Upper lobe of left lung (tissue), 6 donors: ENCODE measurements at places on chromosomes 5 and 9. TPM values are rescaled to one million over a fixed set of nuclear protein-coding genes. Genes with fewer than 3 reads are reported as not detected.

PTGR1 gene
- 26.9 TPM for total RNA-seq

ROPN1L gene
- 0.89 TPM for total RNA-seq

FOXD4L3 gene
- total RNA-seq: 0.47 TPM

IFNA13 gene
- total RNA-seq: not detected

PCDHB13 gene
- total RNA-seq: 3.1 TPM

PCDHB14 gene
- 3.4 TPM for total RNA-seq

ADAM19 gene
- total RNA-seq: 13.6 TPM

CFAP90 gene
- total RNA-seq: 0.54 TPM

TAS2R1 gene
- total RNA-seq: not detected

PCDHB5 gene
- 1.8 TPM for total RNA-seq

TOMM5 gene
- 64.0 TPM for total RNA-seq

KIF4B gene
- total RNA-seq: 0.07 TPM

GDNF gene
- total RNA-seq: not detected

OBP2B gene
- total RNA-seq: not detected

BNC2 gene
- 21.7 TPM for total RNA-seq

MEF2C gene
- total RNA-seq: 46.2 TPM

CATSPER3 gene
- total RNA-seq: not detected

PDE6A gene
- not detected for total RNA-seq

SLC6A18 gene
- not detected for total RNA-seq

- no peak for DNase-seq
Observed at GRCh38 chr5:55897206-55897894, 46.2 kb downstream of the IL31RA start.

- DNase-seq: no peak
Observed at GRCh38 chr9:27600256-27600655, 27.0 kb upstream of the C9orf72 start.

DNA sequence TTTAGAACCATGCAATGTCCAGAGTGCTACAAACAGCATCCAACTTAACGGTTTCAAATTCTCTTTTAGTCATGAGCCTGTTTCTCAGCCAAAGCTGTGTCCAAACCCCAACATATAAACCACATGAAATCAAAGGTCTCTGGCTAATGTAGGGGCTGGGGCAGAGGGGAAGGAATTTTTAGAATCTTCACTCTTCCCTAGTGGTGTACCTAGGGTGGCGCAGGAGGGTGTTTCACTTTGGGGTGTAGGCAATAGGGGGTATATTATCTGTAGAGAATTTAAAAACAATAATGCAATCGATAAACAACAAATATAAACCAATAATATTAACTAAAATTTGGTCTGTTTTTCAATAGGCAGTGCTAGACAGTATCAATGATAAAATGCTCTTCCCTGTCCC lies 132.1 kb upstream of the BRINP1 start:
- no peak for DNase-seq

DNA sequence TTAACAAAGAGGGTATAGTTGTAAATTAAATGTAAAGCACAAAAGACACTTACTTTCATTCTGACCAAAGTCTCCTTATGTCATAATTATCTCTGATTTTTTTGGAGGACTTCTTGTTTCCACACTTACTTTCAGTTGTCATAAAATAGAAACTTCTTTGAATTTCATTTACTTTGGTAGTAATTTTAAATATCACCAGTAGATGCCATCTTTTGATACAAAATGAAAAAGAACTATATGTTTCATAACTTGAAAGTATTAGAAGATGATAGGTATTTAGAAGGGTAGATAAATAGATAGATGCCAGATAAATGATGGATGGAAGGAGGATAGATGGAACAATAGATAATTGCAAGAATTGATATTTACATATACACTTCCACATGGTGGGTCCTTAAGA lies 1865.3 kb upstream of the CDH9 start:
- DNase-seq: no peak

GRCh38 chr5:98813755-98814154 lies 40.3 kb downstream of the RGMB start:
- DNase-seq: no peak

- peak; percentile 10 for DNase-seq
Observed at GRCh38 chr5:169686137-169686536, 49.1 kb downstream of the DOCK2 start.

DNA sequence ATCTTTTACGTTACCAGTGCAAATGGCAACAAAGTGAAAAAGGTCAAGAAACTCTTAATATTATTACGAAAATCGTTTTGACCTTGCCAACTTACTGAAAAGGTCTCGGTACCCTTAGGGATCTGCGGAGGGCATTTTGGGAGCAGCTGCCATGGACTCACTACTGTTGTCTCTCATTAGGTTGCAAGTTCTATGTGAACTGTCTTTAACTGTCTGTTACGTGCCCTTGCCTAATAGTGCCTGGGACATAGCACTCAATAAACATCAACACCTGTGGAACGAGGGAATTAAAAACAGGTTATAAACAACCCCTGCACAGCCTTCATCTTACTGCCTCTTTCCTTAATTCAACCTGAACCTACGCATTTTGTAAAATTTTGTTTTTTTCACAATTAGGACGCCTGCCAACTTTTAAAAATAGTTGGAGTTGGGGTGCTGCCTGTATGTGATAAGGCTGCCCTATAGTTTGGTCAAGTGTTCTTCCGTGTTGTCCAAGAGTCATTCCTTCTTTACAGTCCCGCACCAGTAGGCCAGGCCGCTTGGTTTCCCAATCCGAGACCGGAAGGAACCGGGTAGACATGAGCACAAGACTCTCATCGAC lies 527 bp upstream of the SREK1 start:
- no peak for DNase-seq

GRCh38 chr5:14870337-14871213 lies 1.0 kb downstream of the ANKH start:
- DNase-seq: peak; percentile 20

GRCh38 chr5:132272311-132273210 lies 15.1 kb downstream of the PDLIM4 start:
- DNase-seq: peak; percentile 45

- peak; percentile 79 for DNase-seq
Observed at GRCh38 chr5:43039471-43040286, 440 bp downstream of the ANXA2R start.

GRCh38 chr5:144352732-144353317 lies 182.2 kb downstream of the KCTD16 start:
- DNase-seq: no peak

DNA sequence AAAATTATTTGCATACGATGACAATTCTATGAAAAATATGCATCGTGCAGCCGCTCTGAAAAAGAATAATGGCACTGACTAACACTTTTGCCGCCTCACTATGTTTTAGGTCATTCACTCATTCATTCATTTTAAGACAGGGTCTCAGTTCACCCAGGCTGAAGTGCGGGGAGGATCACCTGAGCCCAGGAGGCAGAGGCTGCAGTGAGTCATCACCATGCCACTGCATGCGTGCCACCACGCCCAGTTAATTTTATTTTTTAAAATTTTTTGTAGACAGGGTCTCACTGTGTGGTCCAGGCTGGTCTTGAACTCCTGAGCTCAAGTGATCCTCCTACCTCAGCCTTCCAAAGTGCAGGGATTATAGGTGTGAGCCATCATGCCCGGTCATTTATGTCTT lies 37.0 kb downstream of the RAPGEF1 start:
- DNase-seq: no peak

DNA sequence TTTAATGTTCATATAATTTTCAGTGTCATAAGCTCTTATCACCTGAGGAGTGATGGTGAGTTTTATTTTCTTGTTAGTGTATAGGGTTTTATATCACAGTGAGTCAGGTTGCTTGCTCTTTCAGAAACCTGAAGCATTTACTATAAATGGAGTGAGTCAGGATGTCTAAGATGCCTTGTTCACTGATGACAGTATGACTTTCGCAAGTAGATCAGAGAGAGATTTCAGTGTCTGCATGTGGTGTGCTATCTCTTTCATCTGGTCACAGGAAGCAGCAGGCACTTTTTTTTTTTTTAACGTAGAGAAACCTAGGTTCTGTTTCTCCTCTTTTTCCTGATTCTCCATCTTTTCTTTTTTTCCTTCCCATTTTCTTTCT lies 237.1 kb downstream of the DMRTA1 start:
- DNase-seq: no peak

- DNase-seq: peak; percentile 92
Observed at GRCh38 chr5:172806897-172807672, 27.0 kb upstream of the ERGIC1 start.

GRCh38 chr9:7316166-7316795 lies 483.3 kb downstream of the DMAC1 start:
- DNase-seq: no peak

- no peak for DNase-seq
Observed at GRCh38 chr9:114336157-114336556, 6.5 kb downstream of the ORM2 start.

DNA sequence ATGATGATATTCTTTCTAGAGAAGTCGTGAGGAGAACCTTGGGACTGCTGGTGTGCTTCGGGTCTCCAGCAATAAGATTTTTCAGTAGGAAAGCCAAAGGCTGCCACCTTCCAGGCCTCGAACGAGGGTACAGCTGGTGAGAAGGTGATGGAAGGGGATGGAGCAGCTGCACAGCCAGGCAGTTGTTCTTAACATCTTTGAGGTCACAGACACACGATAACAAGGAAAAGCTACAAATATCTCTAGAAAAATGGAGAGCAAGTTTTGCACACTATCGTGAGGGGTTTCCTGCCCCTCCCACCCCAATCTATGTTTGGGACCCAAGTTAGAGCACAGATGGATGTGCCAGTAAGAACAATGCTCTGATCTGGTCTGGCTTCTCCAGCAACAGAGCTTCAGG lies 6.8 kb upstream of the IL7R start:
- no peak for DNase-seq

DNA sequence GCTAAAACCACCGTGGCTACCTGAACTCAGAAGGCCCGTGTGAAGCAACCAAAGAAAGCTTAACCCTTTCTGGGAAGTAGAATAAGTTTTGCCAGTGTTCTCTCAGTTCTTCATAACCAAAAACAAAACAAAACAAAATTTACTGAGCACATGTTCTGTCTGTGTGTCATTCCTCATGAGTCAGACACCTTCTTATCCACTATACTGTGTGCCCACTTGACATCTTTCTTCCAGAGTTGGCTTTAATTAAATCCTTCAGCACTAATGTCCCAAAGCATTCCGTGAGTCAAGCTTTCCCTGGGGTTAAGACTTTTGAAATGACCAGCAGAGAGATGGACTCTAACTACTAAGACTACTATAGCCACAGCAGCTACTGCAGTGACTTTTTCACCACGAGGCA lies 61.3 kb downstream of the GLIS3 start:
- no peak for DNase-seq

- peak; percentile 69 for DNase-seq
Observed at GRCh38 chr5:119418606-119419100, 33.6 kb upstream of the HSD17B4 start.

DNA sequence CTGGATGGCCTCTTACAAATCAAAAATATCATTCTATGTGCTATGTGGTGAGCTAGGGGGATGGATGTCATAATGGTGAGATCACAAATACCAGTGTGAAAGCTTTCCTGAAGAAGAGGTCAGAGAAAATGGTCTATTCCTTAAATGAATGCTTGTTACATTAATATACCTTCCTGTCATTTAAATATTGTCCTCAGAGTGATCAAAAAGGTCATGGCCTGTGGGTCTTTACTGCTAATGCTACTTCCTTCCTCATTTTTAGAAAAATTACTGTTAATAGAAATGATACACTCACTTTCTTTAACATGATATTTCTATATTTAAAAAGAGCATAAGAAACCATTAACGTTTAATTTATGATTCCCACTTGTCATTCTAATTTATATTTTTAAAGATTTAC lies 9.7 kb downstream of the OMD start:
- DNase-seq: no peak

DNA sequence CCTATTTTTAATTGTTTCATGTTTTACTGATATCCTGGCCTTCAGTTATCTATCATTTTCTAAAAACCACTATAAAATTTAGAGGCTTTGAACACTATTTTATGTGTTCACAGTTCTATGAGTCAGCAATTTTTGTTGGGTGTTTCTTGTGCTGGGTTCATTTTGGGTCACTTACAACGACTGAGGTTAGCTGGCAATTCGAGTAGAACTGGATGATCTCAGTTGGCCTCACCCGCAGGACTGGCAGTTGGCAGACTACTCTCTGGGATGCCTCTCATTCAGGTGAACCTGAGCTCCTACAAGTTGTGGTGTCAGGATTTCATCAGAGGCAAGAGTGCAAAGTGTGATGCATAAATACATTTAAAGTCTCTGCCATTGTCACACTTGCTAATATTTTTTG lies 151.0 kb upstream of the PAPPA start:
- DNase-seq: no peak

GRCh38 chr5:10626473-10627013 lies 62.7 kb downstream of the ANKRD33B start:
- no peak for DNase-seq

- no peak for DNase-seq
Observed at GRCh38 chr5:143582869-143583268, 179.4 kb upstream of the NR3C1 start.

- no peak for DNase-seq
Observed at GRCh38 chr5:35117967-35118366, 70.2 kb upstream of the AGXT2 start.

- no peak for DNase-seq
Observed at GRCh38 chr9:15138357-15138686, 168.7 kb downstream of the TTC39B start.

- DNase-seq: no peak
Observed at GRCh38 chr5:21862986-21863385, 990.2 kb downstream of the CDH12 start.

GRCh38 chr5:171697221-171698102 lies 88.2 kb upstream of the SMIM23 start:
- no peak for DNase-seq

- no peak for DNase-seq
Observed at GRCh38 chr5:13378091-13378490, 566.4 kb downstream of the DNAH5 start.

- DNase-seq: no peak
Observed at GRCh38 chr9:114410910-114411309, 23.1 kb upstream of the AKNA start.

DNA sequence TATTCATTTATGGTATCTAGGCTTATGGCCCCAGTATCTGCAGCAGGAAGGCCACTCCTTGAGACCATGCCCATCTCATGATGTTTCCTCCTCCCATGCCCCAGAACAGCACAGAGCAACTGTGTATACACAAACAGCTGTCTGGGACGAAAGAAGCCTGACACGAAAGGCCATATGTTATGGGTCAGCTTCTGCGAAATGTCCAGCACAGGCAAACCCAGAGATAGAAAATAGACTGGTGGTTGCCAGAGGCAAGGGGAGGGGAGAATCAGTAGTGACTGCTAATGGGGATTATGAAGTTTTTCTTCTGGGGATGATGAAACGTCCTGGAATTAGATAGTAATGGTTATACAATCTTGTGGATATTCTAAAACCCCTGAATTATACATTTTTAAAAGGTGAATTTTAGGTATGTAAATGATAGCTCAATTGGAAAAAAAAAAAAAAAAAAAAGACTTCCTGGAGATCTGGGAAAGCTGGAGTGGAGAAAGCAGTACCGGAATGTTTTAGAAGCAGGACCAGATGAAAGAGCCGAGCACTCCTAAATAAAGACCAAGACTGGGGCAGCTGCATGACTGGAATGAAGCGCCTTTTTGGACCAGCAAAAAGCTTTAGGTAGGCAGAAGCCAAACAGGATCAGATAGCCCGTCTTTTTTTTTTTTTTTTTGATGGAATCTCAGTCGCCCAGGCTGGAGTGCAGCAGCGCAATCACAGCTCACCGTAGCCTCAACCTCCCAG lies 29.2 kb downstream of the PCDHGC5 start:
- no peak for DNase-seq
